Motor neuron (in vitro differentiated cells): ENCODE measurements at places on chromosomes 6 and 20.

DNA sequence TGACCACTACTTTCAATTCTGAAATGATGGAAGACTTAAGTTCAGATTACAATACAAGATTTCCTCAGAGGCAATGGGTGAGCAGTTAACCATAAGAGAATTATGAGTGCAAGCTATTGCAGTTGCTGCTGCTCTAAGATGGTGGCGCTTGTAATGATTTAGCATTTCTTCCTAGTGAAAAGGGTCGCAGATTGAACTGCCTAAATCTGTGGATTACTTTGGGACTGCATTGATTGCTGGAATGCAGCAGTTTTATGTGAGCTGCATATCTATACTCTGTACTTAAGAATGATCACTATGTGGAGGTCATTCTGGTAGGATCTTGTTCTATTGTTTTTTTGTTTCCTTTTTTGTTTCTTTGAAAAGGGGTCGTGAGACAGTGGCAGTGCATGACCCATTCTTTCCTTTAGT, 5.3 kb downstream of the SCAF8 start:
- no peak for ATAC-seq

- ATAC-seq, result no peak
Observed at GRCh38 chr20:6698056-6698455, 69.4 kb upstream of the BMP2 start.

DNA sequence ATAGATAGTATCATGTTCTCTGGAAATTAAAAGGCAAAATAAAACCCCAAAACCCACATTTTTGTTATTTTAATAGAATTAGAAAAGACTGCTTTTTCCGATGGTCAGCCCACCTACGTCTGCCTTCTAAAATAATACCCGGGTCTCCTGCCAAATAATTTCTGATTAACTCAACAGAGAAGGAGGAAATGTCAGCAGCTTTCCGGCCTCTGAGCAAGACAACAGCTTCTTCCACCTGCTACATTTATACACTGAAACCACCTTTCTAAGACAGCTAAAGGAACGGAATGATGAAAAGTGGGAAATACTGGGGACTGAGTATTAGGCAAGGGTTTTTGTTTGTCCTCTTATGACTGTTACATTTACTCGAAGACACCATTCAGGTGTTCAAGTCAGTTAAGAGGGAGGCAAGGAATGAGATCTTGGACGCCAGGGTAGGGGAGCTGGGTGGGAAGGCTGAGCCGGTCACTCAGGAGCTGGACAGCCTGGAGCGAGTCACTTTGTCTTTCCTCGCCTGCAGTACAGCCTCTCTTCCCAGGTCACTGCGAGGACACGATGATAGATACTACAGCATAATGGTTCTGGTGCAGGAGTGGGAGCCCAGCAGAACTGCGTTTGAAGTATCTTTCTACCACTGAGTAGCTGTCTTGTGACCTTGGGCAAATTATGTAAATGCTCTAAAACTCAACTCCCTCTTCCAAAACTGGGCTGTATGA, 96.3 kb upstream of the QKI start:
- peak; percentile 17 for ATAC-seq

DNA sequence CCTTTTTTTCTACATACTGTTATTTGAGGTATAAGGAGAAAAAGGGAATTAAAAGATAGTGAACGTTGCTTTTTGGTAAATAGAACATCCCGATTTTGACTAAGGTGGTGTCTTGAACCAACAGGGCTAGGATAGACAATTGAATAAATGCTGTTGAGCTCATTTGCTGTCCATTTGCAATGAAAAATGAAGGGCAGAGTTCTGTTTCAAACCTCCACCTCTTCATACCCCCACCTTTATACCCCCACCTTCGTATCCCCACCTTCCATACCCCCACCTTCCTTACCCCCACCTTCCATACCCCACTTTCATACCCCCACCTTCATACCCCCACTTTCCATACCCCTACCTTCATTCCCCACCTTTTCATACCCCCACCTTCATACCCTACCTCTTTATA, 93.4 kb upstream of the NAA20 start:
- no peak for ATAC-seq

GRCh38 chr20:36848078-36848660, 27.8 kb upstream of the TLDC2 start:
- no peak for ATAC-seq
